GM23248 (cell line): ENCODE measurements at places on chromosomes 6 and 20.

DNA sequence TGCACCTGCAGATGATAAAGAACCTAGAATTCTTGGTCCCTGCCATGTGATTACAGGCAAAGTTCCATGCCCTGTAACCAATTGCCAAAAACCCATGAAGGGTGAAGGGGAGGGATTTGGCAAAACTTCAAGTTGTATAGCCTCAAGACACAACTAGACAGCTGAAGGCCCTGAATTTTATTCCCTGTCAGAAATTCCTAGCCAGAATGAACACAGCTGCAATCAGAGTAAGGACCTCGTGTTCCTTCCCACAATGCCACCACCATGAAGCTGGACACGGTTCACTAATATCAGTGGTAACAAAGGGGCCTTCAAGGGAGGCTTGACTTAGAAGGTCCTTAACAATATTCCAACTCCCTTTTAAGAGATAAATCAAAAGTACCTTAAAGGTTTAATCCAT lies 22.5 kb upstream of the IRAK1BP1 start:
- no peak for DNase-seq

- DNase-seq, result no peak
Measured at GRCh38 chr20:16083639-16084280, 489.5 kb downstream of the KIF16B start.

DNA sequence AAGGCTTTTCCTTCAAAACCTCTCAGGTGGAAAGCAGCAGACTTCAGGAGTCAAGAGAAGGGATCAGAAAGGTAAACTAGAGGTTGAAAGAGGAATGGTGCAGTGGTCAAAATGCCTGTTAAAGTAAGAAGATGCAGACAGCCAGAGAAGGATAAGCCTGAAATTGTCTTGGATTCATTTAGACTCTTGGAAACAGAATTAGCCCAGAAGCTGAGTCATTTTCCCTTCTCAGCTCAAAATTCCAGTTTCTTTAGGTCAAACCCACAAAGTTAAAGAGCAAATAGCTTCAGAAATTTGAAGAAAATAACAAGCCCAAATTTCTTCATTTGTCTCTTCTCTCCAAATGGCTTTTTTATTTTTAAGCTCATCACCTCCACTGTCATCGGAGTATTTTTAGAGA lies 73.9 kb downstream of the DHX35 start:
- DNase-seq, result peak; percentile 63

DNA sequence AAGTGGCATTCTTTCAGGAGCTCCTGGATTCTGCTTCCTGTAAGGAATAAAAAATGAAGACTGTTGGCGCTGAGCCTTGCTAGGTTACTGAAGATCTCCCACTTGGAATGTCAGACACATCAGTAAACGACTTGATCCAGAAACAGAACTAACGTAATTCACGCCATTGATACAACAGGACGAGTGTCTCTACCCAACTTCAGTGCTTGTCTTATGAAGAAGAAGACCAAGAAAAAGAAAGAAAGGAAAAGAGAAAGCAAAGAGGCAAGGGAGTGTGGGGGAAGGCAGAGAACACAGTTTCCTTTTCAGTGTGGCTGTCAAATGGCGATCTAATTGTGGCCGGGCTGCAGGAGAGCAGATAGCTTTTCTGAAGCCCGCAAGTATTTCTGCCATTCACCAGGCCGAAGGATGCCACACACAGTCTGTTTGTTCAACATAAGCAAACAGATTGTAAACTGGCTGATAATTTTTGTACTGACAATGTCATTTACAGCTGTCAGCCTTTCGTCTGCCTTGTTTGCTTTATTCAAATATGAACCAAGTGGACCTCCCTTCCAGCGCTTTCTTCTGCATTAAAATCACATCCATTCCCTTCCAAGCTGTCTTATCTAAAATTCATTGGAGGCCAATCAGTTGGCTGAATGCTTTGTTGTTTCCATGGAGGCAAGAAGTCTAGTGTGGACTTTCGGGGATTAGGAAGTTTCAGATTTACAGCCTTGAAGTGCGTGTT lies 180.6 kb downstream of the FOXA2 start:
- peak; percentile 15 for DNase-seq

DNA sequence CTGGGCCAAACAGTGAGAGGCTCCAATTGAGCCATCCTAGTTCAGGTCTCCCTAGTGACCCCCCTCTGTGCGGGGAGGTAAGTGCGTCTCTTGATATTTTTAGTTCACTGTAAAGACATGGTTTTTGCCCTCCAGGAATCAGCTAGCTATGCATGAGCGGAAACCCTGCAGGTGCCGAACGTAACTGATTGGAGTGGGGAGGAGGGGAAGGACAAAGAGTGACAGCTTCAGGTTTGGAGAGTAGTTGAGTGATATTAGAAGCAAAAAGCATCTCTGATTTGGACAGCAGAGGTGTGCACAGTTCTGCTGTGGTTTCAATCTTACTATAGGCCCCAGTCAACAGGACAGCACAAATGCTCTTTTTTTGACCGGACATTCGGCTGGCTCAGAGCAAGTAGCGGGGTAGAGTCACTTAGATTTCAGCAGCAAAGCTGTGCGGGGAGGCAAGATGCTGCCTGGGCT lies 31.8 kb downstream of the TBC1D7 start:
- no peak for DNase-seq

GRCh38 chr20:60240986-60241385 lies 282.8 kb downstream of the CDH26 start:
- DNase-seq, result no peak

DNA sequence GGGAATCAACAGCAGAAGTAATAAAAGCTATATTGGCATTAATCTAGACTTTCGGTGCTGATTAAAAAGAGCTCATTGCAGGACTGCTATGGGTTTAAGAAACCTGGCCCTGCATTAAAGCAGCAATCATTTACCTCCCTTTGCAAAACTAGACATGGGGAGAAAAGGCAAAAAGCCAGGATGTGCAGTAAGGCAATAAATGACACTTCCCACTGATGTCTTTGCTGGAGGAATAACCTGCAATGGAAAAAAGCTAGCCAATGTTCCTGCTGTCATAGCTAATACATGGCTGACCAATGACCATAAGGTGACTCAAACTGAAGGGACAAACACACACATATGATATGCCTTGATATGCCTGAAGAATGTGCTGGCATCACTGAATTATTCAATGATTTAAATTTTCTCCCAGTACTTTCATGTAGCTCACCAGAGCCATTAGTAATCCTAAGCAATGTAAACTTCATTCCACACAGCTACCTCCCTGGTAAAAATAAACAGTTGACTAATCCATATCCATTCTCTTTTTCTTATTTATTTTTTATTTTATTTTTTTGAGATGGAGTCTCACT lies 8.7 kb downstream of the DNAAF9 start:
- DNase-seq, result peak; percentile 66

GRCh38 chr6:149534742-149535141 lies 11.1 kb downstream of the PPIL4 start:
- DNase-seq, result no peak
